COR-L47 (cell line): ENCODE measurements at places on chromosomes 3 and 15.

DNA sequence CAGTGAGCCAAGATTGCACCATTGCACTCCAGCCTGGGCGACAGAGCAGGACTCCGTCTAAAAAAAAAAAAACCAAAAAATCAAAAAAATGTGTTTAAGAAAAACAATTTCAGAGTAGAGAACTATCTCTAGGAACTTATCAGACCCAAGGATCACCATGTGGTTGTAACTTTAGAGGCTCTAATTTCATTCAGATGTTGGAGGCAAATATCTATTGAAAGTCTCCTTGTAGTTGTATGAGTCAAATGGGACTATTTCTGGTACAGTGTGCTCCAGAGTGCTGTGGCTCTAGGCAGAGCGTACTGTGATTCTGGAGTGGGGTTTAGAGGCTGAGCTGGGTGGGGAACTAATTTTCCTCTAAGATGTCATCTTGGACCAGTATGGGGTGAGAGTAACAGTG, 398.7 kb downstream of the SHQ1 start:
- DNase-seq = no peak

DNA sequence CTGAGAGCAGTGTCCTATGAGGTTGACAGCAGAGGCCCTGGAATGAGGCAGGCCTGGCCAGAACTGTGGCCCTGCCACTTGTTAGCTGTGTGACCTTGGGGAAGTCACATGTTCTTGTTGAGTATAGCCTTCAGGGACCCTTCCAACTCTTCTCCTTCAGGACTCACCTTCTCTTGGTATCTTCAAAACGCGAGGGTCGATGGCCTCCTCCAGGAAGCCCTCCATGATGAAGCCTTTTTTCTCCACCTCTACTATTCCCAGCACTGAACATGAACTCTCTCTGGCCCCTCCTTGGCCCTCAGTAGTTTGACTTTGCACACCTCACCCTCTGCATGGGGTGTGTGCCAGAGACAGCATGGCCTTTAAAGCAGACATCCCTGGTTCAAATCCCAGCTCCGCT, 195.1 kb upstream of the LINGO1 start:
- DNase-seq = no peak

DNA sequence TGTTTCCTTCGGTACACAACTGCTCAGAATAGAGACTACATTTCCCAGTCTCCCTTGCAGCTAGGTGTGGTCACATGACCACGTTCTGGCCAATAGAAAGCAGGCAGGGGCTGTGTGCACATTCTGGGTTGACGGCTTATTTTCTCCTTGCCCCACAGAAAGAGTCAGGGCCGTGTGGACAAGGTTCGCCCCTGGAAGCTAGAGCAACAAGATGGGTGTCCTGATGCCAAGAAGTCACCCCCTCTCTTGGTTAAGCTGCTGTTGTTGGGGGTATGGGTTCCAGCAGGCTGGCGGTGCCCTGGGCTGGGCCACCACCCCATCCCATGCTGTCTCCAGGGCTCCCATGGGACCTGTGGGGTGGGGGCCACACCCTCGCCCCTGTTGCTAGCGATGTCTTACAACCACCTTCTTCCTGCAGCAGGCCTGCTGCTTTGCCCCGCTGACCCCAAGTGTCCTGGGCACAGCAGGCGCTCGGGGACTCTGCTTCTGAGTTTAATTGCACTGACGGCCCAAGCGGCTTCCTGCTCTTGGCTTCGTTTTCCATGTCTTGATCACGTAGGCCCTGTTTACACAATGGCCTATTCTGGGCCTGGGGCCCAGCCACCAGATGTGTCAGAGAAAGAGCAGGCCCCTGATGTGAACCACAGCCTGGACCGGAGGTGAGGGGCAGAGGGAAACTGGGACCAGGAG, 24.9 kb downstream of the ABTB1 start:
- DNase-seq = peak; percentile 78

- DNase-seq = no peak
Observed at GRCh38 chr3:64184621-64185020, 40.6 kb downstream of the PRICKLE2 start.

GRCh38 chr3:5188419-5189221, 1.1 kb downstream of the EDEM1 start:
- DNase-seq = no peak

GRCh38 chr15:68537506-68537905, 41.3 kb upstream of the CORO2B start:
- no peak for DNase-seq

GRCh38 chr3:119500901-119501300, 2.6 kb downstream of the TIMMDC1 start:
- no peak for DNase-seq

- DNase-seq = no peak
Observed at GRCh38 chr3:77329116-77329515, 289.2 kb downstream of the ROBO2 start.

DNA sequence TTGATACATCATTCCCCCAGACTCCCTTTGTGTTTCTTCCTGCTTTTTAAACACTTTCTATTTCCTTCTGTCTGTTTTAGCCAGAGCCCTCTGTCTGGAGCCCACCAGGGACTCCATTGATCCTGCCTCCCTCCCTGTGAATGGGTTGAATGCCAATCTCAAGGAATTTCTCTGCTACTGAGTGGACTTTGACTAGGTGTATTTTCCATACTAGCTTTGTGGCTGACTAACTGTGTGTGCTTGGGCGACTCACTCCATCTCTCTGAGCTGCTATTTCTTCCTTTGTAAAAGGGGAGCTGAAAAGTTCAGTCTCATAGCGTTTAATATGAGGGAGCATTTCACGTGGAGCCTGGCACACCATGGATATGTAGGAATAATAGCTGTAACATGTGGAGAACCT, 98.8 kb downstream of the EEFSEC start:
- no peak for DNase-seq

DNA sequence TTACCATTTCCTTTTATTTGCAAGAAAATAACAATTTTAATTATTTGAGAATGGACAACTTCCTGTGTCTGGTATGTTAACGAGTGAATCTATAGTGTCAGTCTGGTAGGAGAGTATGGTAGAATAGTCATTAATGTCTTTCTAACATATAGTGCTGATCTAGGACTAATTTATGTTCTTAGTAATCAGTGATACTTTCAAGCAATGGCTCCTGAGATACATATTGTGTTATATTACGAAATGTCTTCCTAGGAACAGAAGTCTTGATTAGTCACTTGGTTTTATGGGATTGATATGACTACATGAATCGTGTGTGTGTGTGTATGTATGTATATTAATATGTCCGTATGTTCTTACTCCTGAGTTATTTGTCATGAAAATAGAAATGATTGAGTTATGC, 66.6 kb upstream of the PAQR5 start:
- no peak for DNase-seq

DNA sequence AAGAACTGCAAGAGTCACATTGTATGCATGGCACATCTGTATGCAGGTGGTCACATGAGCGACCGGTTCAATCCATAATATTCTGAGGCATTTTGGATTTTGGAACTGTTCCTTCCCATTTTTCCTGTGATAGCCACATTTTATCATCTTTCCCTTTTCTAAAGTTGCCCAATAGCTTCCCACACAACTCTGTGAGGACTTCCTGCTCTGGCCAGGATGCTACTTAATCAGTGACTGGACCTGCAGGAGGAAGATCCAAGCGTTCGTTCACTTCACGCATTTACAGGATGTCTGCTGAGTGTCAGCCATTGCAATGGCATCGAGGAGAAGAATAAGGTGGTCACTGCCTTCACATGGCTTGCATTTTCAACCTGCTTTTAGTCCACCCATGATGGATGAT, 9.8 kb downstream of the KLHL6 start:
- no peak for DNase-seq

- DNase-seq = no peak
Observed at GRCh38 chr3:184164648-184165330, 9.6 kb downstream of the DVL3 start.

DNA sequence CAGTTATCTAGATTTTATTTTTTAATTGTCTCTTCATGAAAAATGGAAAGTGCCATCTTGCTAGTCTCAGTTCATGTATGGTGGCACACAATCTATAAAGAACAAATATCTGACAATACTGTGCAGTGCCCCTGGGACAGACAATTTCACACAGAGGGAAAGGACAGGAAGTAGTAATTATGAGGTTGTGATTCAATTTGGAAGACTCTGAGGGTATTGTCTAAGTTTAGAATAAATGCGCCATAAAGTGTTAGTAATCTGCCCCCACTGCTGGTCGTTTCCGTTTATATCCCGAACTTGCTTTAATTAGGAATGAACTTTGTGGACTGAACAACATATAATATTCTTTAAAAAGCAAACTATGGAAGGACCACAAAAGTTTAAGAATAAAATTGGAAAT, 196.4 kb upstream of the SLC24A5 start:
- DNase-seq = no peak

- DNase-seq = no peak
Observed at GRCh38 chr3:143727391-143727790, 120.9 kb downstream of the SLC9A9 start.

GRCh38 chr3:8489278-8489792, 12.3 kb upstream of the LMCD1 start:
- DNase-seq = peak; percentile 18

DNA sequence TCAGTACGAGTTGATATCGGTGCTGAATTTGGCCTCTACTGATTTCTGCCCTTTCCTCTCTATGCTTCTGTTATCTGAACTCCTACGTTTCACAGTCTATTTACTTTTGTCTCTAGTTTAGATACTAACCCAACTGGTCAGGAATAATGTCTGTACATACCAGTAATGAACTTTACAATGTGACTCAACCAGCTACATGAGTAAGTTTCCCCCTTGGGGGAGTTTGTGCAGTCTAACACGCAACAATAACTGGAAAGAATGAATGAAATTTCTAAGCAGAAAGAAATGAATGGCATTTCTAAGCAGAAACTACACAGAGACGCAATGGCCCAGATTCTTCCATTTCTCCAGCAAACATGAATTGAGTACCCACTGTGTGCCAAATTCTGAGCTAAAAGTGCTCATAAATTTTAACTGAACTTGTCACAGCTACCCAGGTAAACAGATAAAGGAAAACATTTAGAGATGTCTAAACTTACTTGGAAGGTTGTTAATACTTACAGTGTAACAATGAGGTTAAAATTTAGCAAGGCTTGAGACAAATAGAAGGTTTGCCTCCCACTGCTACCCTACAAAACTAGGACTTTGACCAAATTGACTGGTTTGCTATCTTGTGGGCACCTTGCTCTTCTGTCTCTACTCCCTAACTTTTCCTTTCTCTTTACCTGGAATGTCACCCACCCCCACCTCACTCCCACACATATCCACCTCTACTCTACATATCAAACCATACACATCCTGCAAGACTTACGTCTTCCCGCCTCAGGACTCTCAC, 11.6 kb downstream of the UPK1B start:
- no peak for DNase-seq

DNA sequence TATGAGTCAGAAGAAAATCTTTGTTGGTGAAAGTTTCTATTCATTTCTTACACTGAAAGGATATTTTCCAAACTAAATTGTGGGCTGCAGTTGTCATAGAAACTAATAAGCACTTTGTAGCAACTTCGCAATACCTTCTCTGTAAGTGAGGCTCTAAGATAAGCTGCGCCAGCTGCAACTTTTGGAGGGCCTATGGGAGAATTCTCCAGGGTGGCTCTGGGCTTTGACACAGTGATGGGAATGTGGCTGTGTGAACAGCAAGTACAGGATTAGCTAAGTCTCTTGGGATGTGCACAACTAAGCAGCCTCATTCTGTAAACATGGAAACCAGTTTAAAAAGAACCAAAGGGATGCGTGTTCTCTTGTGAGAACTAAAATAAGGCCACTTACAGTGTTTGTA, 124.6 kb upstream of the SGO1 start:
- no peak for DNase-seq

DNA sequence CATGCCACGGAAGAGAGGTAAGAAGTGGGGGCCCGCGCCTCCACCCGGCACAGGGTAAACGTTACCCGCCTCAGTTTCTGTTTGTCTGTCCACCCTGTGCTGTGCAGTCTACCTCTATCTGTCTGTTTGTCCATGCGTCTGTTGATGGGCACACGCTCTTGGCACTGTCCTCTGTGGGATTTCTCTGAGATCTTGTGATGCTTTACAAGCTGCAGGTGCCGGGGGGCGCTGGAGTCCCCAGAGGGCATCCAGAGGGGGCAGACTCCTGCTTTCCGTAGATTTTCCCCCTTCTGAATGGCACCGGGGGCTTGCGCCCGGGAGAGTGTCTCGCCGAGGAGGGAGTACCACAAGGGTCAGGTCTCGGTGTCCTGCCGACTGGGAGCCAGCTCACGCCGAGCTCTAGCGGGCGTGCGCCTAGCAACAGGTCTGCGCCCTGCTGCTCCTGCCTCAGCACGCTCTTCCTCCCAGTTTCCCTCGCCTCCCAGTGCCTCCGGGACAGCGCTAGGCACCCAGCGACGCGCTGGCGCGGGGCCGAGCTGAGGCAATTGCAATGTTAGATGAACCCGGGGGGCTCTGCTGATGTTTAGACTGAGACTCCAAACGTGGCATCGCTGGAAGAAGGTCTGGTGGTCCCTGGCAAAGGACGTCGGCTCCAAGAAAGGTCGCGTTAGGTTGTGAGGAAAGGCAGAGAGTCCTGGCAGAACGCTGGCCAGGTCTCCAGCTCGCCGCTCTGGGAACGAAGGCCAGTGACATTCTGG, 667 bp downstream of the CEMIP start:
- DNase-seq = peak; percentile 66

GRCh38 chr15:27869697-27870281, 229.3 kb downstream of the OCA2 start:
- no peak for DNase-seq

- no peak for DNase-seq
Observed at GRCh38 chr3:160141485-160142185, 83.6 kb upstream of the C3orf80 start.

- DNase-seq = peak; percentile 60
Observed at GRCh38 chr3:120567370-120568201, 28.6 kb upstream of the NDUFB4 start.

DNA sequence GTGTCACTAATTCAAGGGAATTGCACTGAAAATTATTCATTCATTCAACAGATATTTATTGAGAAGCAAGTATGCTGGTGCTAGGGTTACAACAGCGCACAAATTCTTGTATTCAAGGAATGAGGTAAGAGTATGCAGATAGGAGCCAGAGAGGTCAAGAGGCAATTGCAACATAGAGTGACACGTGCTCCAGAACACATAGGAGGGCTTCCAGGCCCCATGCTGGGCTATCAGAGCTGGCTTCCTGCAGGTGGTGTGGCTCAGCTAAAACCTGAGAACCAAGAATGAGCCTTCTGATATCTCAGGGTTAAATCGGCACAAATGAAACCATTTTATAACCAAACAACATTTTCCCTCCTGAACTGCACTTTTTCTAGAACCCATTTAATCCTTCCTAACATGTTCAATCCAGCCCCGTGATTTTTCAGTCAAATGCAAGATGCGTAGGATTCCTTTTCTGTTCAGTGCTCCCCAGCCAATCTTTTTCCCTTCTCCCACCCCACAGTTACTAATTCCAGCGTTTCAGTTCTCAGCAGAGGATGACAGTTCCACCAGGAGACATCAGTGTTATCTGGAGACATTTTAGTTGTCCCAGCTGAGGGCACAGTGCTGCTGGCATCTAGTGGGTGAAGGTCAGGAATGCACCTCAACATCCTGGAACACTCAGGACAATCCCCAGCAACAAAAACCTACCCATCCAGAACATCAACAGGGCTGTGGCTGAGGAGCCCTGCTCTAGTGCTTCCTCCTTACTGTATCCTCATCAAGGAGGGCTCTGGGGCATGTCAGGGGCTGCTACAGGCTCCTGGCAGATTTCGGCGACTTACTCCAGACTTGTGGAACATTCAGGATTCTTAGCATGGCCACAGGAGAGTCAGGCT, 13.1 kb downstream of the CCR5AS start:
- no peak for DNase-seq
